ENCODE measurements at places on chromosomes 4 and X.

DNA sequence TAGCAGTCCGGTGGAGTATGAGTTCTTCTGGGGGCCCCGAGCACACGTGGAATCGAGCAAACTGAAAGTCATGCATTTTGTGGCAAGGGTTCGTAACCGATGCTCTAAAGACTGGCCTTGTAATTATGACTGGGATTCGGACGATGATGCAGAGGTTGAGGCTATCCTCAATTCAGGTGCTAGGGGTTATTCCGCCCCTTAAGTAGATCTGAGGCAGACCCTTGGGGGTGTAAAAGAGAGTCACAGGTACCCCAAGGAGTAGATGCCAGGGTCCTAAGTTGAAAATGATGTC, 852 bp downstream of the MAGEH1 start:
- DNase-seq: no peak

DNA sequence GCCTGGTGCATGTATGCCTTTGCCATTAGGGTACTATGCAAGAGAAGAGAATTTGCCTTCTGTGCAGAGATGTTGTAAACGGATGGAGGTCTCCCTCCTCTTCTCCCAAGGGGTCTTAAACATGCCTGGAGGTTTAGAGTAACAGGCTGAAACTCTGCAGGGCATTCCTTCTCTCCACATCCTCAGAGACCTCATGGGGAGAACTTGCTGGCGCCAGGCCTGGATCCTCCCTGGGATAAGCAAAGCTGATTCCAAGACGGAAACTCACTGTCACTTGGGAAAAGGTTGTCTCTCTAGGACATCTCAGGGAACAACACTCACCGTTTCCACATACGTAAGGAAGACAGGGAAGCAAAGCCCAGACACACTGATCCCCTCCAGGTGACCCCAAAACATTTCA, 76.9 kb upstream of the GPM6B start:
- DNase-seq: no peak

DNA sequence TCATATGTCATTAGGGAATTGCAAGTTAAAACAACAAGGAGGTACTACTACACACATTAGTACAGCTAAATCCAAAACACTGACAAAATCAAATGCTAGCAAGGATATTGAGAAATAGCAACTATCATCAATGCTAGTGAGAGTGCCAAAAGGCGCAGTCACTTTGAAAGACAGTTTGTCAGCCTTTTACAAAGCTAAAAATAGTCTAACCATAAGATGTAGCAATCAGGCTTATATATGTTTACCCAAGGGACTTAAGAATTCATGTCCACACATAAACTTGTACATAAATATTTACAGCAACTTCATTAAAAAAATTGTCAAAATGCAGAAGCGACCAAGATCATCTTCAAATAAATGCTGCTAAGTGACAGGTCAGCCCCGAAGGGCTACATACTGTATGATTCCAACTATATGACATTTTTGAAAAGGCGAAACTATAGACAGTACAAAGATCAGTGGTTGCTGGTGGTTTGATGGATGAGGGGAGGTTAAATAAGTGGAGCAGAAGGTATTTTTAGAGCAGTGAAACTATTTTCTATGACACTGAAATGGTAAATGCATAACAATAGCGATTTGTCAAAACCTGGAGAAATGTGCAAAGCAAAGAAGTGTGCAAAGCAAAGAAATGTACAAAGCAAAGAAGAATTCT, 704.8 kb downstream of the ARAP2 start:
- no peak for DNase-seq

- no peak for DNase-seq
These were observed 5.1 kb downstream of the AFF1 start for GRCh38 chr4:86939729-86940575.

GRCh38 chrX:109928596-109929335, 74.1 kb upstream of the TMEM164 start:
- DNase-seq: no peak

GRCh38 chr4:88706574-88706973, 8.9 kb upstream of the NAP1L5 start:
- DNase-seq: no peak

DNA sequence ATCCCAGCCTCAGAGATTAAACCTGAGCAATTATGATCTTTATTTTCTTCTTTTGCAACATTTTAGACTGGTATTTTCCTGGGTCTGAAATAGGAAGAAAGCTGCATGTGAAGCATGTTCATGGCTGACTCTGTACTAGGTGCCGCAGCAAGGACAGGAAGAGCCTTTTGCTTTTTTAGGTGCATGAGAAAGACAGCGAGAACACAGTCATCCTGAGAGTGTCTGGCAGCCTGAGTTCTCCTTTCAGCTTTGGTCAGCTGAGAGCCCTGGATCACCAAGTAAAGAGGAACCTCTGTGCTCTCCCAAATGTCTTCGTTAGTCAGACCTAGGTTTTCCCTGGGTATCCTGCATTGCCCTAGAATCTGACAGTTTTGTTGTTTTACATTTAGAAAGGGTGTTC, 29.8 kb downstream of the FAM149A start:
- no peak for DNase-seq

DNA sequence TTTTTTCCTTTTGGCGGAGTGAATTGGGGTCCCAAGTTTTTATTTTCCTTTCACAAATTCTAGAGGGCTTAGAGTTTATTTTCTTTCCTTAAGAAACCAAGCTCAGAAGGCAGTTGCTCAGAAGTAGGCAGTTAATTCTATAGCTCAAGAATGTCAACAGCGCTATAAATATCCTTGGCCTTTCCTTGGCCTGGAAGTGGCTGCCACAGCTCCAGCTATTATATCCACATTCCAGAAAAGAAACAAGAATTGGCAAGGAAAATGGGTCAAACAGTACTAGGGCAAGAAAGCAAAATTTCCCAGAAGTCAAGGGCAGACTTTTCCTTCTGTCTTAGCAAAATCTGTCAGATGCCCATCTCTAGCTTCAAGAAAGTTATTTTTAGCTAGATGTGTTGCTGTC, 31.0 kb downstream of the SLC10A6 start:
- DNase-seq: no peak

- DNase-seq: no peak
These were observed 12.8 kb upstream of the IQSEC2 start for GRCh38 chrX:53294024-53294648.

- no peak for DNase-seq
These were observed 28.8 kb downstream of the RBM47 start for GRCh38 chr4:40600850-40601249.

DNA sequence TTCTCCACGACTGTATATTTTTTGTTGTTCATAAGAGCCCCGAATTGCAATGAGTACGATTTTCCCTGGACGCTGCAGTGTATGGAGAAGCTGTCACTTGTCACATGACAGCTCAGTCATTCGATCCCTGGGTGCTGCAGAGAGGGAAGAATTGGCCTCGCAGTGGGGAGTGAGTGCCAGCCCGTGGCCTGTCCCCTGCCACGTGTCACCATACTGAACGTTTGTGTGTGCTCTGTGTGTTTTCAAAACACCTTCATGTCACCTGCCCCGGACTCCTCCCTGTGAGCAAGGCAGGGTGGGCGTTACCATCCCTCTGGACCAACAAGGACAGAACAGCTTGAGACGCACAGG, 77.9 kb downstream of the TBL1X start:
- DNase-seq: no peak

DNA sequence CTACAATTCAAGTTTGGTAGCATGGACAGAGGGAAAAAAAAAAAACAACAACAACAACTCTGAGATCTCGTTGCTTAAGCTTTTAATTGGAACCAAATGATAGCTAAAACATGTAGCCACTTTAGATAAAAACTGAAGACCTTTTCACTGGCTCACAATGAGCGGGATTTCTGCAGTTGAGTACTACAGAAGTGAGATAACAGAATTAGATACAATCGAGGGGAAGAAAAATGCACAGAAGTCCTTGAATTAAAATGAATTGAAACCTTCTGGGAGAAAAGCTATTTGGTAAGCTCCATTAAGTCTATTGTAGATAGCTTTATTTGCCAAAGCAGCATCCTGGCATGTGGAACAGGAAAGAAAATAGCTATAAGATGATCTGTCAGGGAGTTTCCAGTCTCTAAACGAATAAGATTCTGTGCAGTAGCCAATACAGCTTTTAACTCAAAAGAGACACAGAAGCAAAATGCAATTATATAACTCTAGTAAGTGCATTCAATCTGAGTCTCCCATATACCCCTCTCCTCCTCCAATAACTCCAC, 248.5 kb downstream of the ENOX2 start:
- DNase-seq: no peak

- DNase-seq: no peak
These were observed 289.8 kb upstream of the SFRP2 start for GRCh38 chr4:154078504-154079350.

- DNase-seq: no peak
These were observed 94.2 kb upstream of the TEX13D start for GRCh38 chrX:124238268-124238667.

- DNase-seq: no peak
These were observed 173.1 kb upstream of the PITX2 start for GRCh38 chr4:110795971-110796370.

GRCh38 chrX:134714633-134715110, 56.4 kb upstream of the PLAC1 start:
- no peak for DNase-seq

DNA sequence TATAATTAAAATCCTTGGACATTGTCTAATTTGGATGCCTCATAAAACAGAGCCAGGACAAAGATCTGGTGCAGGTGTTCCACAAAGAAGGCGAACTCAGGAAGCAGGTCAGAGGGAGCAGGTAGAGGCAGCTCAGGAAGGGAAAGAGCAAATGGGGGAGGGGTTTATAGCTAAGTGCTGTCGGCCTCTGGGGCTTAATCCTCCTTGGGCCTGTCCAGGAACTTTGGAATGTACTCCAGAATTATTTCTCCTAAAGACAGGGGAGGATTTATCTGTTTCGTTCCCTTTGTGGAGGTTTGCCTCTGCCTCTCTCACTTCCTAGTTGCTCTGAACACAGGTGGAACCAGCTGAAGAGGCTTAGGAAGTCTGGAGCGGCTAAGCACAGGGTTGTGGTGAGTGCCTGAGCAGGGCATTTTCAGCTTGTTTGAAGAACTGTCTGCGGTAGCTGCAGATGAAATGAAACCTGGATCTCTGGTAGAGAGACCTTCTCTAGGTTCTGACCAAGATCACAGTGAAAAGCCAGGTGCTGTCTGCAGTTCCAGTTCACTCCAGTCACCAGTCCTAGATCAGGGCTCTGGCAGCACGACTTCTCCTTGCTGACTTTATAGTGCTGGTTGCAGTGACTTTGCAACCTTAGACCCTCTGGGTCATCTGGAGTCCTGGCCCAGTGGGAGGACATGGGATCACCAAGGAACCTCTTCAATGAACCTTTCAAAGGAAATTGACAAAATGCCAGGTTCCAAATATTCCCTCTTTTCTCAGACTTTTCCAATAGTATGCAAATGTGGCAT, 519.2 kb downstream of the PCDH10 start:
- no peak for DNase-seq

- DNase-seq: no peak
These were observed 6.3 kb downstream of the SFRP2 start for GRCh38 chr4:153782581-153782980.

DNA sequence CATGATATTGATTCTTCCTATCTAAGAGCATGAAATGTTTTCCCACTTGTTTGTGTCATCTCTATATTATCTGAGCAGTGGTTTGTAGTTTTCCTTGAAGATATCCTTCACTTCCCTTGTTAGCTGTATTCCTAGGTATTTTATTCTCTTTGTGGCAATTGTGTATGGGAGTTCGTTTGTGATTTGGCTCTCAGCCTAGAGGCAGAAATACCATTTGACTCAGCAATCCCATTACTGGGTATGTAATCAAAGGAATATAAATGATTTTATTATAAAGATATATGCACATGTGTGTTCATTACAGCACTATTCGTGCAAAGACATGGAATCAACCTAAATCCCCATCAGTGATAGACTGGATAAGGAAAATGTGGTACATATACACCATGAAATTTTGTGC, 172.7 kb upstream of the IL15 start:
- no peak for DNase-seq

- no peak for DNase-seq
These were observed 623.1 kb upstream of the CPEB2 start for GRCh38 chr4:14379183-14379582.

- no peak for DNase-seq
These were observed 215.4 kb upstream of the MAB21L2 start for GRCh38 chr4:150366487-150366999.

DNA sequence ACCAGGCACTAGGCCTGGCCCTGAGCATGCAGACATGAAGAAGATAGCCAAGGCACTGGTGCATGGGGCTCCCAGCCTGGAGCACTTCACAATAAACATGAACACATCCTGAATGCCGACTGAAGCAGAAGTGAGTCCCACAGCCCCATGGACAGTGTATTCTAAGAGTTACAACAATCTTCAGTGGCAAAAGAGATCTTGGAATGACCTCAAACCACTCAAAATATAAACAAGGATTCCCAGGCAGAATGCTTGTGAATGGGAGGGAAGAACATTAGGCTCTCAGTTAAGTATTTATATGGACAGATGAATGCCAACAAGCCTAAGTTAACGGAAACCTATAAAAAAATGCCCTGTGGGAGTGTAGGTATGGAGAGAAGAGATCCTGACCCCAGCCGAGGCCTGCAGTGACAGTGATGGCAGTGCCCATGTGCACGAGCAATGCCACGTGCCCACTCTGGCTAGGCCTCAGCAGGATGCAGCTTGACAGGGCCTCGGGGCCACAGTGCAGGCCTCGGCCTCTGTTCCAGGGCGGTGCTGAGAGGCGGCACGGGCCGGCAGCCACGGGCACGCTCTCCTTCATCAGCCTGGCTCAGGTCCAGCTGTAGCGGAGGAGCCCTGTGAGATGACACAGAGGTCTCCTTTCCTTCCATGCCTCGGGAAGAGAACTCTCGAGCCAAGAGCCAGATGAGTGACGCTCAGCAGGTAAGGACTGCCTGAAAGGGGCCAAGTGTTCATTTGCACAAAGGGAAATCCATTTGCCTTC, 49.2 kb downstream of the IRF2 start:
- no peak for DNase-seq

GRCh38 chrX:10769696-10770619, 149.6 kb upstream of the MID1 start:
- DNase-seq: no peak

DNA sequence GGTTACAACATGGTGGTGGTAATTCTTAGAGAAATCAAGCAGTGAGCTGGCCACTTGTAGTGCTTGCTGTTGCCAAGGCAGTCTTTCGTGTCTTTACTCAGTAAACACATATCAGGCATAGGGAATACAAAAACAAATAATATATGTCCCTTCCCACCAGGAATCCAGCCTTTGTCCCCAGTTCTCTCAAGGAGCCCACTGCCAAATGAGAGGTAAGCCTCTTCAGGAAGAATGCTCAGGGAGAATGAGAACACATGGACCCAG, 421 bp upstream of the PLAC1 start:
- no peak for DNase-seq

- no peak for DNase-seq
These were observed 2.2 kb downstream of the CCNB3 start for GRCh38 chrX:50206753-50207152.

GRCh38 chrX:40172401-40173142, 74.8 kb upstream of the BCOR start:
- peak; percentile 64 for DNase-seq

GRCh38 chr4:72326692-72327632, 242.1 kb downstream of the ADAMTS3 start:
- no peak for DNase-seq

- DNase-seq: no peak
These were observed 49.7 kb downstream of the FAM9B start for GRCh38 chrX:8984231-8984630.

GRCh38 chr4:40231316-40231863, 34.6 kb downstream of the RHOH start:
- no peak for DNase-seq

GRCh38 chr4:118736900-118737299, 51.7 kb downstream of the METTL14 start:
- DNase-seq: no peak

All from left colon (tissue), 2 donors.